Activated T-cell treated with anti-CD3 and anti-CD28 coated beads, Interleukin-2, amount 50 U/mL, for 48 hours (primary cell): ENCODE measurements at places on chromosomes 5 and 9.

GRCh38 chr9:7937761-7938491 is 138.3 kb upstream of the DMAC1 start:
- no peak for DNase-seq

- no peak for DNase-seq
Observed at GRCh38 chr5:149731332-149731616, 1.2 kb downstream of the PPARGC1B start.

DNA sequence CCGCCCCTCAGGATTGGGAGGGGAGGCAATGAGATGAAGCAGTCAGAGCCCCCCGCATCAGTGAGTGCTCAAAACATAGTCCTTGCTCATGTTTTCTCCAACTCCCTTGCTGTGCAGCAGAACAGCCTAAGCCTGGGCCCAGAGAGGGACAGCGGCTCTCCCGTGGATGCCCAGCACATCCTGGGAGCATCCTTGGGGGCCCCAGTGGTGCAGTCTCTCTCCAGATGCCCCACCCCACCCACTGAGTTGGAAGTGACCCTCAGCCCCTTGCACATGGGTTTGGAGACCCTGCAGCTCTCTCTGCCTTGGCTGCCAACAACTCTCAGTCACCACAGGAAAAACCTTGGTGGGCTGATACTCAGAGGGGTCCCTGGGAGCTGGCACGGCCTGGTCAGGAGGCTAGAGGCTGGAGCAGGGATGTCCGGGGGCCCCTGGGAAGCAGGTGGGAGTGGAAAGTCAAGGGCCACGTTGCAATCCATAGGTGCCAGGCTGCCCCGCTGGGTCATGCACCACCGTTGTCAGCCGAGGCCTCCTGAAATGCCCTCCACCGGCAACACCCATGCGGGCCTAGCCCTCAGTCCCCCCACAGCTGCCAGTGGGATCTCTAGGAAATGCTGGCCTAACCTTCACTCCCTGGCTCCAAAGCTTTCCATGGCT is 242.5 kb downstream of the PBX3 start:
- DNase-seq: no peak

DNA sequence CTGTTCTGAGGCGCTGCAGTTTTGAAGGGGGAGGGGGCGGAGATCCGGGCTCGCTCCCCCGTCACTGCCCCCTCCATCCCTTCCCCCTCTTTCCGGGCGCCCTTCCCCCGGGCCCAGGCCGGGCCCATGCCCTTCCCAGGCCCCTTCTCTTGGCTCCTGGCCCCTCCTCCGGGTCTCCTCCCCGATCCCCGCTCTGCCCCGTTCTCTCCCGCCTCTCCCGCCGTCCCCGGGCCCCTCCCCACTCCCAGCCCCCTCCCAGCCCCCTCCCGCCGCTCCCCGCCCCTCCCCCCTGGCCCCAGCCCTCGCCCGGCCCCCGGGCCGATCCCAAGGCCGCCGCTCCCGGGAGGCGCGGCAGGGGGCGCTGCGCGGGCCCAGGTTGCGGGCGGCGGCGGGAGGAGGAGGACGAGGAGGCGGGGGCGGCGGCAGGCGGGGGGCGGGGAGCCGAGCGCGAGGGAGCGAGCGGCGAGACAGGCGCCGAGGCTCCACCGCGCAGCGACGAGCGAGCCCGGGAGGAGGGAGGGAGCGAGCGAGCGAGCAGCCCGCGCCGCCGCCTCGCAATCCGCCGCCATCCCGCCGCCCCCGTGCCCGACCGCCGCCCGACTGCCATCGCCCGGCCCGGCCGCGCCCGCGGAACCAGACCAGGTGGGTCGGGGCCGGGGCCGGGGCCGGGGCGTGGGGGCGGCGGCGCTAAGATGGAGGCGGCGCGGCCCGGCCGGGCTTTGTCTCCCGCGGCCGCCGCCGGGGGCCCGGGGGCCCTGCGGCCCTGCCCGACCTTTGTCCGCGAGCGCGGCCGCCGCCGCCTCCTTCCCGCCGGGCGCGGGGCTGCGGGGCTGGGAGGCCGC is at the start of gene PRRC2B:
Gene PRRC2B, plus strand, starts transcription at position 465 of the 842 bp plus-strand sequence. CDS start 36,059 bp downstream, outside the sequence.
- DNase-seq: peak; percentile 88
